Activated naive CD4-positive, alpha-beta T cell treated with anti-CD3 and anti-CD28 coated beads for 36 hours (primary cell): ENCODE measurements at places on chromosomes 1 and 21. TPM values are rescaled to one million over a fixed set of nuclear protein-coding genes. Genes with fewer than 3 reads are reported as not detected.

RAB29 gene
- 25.0 TPM for total RNA-seq

SPRR2B gene
- not detected for total RNA-seq

COL11A1 gene
- total RNA-seq = not detected

KCNE2 gene
- total RNA-seq = not detected

RHD gene
- not detected for total RNA-seq

PDZK1IP1 gene
- not detected for total RNA-seq

DNA sequence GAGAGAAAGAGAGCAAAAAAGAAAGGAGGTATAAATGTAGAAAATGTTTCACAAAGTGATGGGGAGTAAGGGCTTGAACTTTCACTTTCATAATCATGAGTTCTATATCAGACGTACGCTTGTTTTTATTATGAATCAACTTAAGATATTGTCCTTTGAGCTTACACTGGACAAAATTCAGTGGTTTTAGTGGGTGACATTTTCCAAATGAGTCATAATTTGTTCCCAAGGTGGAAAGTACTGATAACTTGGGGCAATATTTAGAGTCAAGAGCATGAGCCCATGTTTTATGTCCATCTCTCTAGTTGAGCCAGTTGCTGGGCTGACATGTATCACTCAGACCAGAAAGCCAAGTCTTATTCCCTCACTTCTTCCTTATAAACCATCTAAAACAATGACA, 161.6 kb downstream of the CHRM3 start:
- no peak for DNase-seq
